ENCODE measurements at places on chromosomes 11 and 22. TPM values are rescaled to one million over a fixed set of nuclear protein-coding genes. Genes with fewer than 3 reads are reported as not detected.

GRCh38 chr11:8206251-8207079, 37.6 kb upstream of the RIC3 start:
- peak; percentile 55 for DNase-seq

DNA sequence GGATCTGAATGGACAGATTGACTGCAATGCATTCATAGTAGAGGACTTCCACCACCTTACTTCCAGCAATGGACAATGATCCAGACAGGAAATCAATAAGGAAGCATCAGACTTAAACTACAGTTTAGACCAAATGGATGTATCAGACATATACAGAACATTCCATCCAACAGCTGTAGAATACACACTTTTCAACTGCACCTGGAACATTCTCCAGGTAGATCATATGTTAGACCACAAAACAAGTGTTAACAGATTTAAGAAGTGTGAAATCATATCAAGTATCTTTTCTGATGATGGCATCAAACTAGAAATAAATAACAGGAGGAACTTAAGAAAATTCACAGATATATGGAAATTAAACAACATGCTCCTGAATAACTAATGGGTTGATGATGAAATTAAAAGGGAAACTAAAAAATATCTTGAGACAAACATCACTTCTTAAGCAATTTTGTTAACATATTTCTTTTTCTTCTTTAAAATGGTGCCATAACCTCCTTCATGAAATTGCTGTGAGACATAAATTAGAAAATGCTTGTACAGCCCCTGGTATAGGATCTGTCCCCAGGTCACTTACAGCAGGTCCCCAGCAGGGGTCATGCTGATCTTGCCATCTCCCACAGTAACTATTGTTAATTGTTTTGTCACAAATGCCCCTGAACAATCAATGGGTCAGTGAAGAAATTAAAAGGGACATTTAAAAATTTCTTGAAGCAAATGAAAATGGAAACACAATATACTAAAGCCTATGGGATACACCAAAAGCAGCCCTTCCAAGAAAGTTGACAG, 100.0 kb upstream of the OR4B1 start:
- peak; percentile 50 for DNase-seq

DNA sequence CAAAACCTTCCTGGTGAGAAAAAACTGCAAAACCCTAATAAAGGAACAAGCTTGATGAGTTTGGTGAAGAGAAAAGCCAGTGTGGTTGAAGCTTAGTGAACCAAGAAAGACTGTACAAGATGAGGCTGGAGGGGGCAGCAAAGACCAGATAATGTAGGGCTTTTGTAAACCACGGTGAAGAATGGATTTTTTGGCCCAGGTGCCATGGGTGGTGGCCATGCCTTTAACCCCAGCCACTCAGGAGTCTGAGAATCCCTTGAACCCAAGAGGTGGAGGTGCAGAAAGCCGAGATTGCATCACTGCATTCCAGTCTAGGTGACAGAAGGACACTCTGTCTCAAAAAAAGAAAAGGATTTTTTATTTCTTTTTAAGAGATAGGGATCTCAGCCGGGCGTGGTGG, 5.0 kb upstream of the ZDHHC5 start:
- no peak for DNase-seq

DNA sequence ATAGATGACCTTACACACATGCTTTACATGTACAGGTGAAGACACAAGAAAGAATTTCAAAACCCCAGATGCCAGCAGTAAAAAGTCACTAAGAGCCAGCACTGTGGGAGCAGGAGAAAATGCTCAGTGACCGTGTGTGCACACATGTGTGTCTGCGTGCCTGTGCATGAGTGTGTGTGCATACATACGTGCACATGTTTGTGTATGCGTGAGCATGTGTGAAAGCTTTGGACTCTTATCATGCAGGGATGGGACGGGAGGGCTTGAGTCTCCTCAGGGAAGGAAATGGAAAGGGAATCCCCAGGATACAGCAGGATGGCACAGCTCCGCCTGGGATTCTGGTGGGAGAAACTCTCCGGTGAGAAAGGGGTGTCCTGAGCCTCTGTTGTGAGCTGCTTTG, 121.5 kb upstream of the B3GAT1 start:
- DNase-seq = no peak

DNA sequence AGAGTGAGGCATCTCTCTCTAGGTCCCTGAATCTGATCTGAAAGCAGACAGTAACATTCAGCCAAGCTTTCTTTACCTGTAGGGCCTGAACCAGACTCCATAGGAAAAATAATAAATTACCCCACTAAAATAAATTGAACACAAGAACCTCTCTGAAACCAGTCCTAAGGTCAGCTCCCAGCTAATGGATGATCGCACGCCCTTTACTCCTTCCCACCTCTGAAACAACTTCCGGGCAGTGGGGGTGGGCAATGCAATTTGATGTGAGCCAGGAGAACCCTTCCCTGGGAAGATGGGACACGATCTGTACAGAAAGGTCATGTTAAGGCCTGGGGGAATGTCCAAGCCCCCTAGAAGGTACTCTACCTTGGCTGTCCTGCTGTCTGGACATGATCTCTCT, 71.2 kb downstream of the MICAL3 start:
- no peak for DNase-seq

GRCh38 chr11:65224930-65225278, 36.9 kb upstream of the POLA2 start:
- no peak for DNase-seq

DNA sequence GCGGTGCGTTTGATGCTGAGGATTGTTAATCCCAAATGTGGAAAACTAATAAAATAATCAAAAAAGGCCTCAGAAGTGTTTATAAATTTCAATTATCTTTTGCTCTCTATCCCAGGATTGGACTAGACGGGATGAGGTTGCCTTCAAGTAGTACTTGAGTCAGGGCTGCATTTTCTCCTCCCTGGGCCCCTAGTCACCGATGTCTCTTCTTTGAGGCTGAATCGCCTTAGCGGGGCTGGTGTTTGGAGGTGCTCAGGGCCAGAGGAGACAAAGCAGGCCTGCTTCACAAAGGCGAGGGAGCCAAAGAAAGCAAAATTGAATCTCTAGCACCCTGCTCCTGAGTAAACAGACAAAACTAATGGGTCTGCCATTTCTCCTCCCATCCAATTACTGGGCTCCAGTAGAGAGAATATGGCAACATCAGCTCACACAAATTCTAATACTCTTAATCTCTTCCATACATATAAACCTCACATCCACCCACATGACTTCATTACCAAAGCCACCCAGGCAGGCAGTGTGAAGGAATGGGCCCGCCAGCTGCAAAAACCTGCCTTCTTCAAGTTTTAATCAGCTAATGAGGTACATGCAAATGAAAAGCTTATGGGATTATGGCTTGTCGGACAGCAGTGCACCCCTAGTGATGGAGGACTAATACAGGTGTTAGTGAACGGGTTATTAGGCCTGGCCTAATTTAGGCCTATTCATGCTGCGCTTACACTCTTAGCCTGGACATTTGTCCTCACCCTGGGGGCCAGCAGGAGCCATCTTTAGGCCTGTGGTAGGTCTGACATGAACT, 52.7 kb upstream of the HTATIP2 start:
- no peak for DNase-seq

DNA sequence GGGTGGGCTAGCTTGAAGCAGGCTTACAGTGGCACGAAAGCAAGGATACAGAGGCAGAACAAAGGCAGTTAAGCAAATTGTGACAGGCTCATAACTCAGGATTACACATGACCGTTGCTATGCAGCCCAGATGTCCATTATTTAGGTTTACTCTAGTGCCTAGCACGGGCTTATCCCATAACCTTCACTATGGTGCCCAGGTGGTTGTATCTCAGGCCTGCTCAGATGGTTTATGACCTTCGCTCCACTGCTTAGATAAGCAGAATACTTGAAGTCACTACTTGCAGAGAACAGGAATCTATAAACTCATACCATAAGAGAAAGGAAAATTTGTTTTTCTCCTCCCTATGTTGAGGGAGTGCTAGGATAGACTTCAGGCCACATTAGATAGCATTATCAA, 9.0 kb downstream of the OR6M1 start:
- no peak for DNase-seq

DNA sequence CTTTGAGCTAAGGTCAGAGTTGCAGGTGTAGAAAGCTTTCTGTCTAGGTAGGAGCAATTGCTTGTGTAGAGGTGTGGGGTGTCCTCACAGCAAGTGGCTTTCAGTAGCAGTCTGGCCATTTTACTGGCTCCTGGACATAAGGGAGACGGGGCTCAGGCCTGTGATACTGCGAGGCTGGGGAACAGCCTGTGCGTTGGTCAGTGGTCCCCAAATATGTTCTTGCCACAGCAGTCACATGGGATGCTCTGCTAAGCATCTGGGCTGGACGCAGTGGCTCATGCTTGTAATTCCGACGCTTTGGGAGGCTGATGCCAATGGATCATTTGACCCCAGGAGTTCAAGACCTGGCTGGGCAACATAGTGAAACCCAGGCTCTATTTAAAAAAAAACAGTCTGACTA, 1.9 kb downstream of the MCM5 start:
- DNase-seq = no peak

GRCh38 chr22:23649071-23649501, 17.0 kb upstream of the DRICH1 start:
- DNase-seq = no peak

DNA sequence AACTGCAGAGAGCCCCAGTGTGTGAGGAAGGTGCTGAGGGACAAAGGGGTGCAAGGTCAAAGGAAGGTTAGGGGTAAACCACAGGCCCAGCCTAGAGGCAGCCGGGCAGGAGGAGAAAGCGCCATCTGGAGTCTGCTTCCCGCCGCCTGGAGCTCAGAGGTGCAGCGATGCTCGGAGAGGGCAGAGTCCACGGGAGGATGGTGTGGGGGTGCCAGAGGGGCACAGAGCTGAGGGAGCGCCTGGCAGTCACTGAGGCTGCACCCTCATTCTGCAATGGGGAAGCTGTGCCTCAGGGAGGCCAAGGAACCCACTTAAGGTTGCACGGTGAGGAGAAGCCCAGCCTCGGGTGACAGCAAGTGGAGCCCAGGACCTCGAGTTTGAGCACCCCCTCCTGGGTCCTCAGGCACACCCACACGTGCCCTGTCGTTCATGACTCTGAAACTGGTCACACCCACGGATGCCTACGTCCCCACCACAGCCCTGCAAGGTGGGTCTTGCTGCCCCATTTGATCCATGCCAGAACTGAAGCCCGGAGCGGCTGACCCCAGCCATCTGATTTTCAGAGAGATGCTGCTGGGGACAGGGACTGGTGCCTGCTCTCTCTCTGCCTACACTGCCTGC, 1.6 kb downstream of the IL2RB start:
- no peak for DNase-seq

DNA sequence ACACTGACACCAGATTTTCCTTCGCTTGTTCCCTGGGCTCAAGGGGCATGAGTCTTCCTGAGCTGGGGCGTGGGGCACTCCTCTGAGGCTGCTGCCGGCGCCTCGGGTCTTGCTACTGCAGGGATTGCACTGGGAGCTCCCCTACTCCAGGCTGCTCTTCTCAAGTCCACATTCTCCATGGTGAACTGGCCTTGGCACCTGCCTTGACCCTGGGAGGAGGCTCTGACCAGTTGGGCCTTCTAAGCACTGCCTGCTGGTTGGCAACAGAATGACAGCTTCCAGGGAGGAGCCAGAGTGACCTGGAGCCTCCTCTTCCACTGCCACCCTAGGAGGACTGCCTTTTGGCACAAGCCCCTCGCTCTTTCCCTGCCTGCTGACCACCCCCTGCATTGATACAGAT, 9.5 kb downstream of the FREY1 start:
- DNase-seq = peak; percentile 54

- DNase-seq = no peak
Observed at GRCh38 chr11:1675536-1676228, 21.3 kb upstream of the KRTAP5-6 start.

GRCh38 chr22:20422271-20423007, 15.2 kb downstream of the SCARF2 start:
- no peak for DNase-seq

- no peak for DNase-seq
Observed at GRCh38 chr11:122763108-122763507, 75.2 kb upstream of the CRTAM start.

GRCh38 chr22:47372596-47373385, 610.3 kb downstream of the TBC1D22A start:
- DNase-seq = no peak

- peak; percentile 90 for DNase-seq
Observed at GRCh38 chr22:42376711-42377554, 55.3 kb downstream of the NFAM1 start.

DNA sequence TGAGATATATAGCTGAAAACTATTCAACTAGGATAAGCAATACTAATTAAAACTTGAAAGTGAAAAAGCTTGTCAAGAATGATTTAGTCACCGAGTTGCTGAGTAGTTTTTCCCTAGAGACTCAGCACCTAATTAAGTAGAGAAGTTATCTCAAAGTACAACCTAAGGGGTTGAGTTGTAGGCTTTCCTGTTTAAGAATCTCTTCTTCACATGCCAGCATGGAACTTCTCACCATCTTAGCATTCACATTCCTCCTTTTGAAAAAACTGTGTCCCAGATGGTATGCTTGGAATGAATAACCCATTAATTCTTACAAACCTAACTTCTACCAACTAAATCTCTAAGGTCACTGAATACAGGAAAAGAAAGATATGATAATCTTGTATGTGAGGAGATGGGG, 303.3 kb upstream of the ZC3H12C start:
- no peak for DNase-seq

DNA sequence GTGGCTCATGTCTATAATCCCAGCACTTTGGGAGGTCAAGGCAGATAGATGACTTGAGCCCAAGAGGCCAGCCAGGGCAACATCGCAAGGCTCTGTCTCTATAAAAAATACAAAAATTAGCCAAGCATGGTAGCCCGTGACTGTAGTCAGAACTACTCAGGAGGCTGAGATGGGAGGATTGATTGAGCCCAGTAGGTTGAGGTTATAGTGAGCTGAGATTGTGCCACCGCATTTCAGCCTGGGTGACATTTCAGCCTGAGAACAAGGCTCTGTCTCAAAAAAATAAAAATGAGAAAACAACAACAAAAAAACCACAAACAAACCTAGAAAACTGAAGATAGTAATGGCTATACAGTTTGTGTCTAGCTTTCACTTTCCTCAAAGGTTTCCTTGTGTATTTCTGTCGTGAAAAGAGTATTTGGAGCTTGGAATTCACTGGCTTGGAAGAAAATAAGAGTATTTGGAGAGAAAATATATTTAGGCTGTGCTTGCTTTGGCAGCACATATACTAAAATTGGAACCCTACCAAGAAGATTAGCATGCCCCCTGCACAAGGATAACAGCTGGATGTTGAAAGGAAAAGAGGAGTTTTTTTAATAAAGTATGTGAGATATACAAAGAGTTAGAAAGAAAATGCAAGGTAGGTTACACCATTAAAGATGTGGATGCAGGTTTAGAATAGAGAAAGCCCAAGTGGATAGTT, 3.9 kb upstream of the BIRC3 start:
- no peak for DNase-seq

LMO1 gene
- 0.22 TPM for total RNA-seq

LMO2 gene
- 0.87 TPM for total RNA-seq

PRR33 gene
- total RNA-seq = not detected

CDC42EP2 gene
- total RNA-seq = 0.97 TPM

PHETA2 gene
- 10.3 TPM for total RNA-seq

OR8D1 gene
- total RNA-seq = not detected

VSIG2 gene
- total RNA-seq = 0.48 TPM

MSANTD4 gene
- 13.2 TPM for total RNA-seq

FAM180B gene
- not detected for total RNA-seq

CARD18 gene
- total RNA-seq = not detected

JHY gene
- 2.4 TPM for total RNA-seq

UPK3A gene
- total RNA-seq = 0.41 TPM

MS4A4A gene
- not detected for total RNA-seq

SCGB1A1 gene
- total RNA-seq = not detected

OR2AT4 gene
- total RNA-seq = not detected

EPS8L2 gene
- 18.8 TPM for total RNA-seq

Measured in H7 (cell line).